ENCODE measurements at places on chromosomes 2 and 18.

GRCh38 chr2:196200557-196200956, 29.2 kb upstream of the STK17B start:
- no peak for DNase-seq

DNA sequence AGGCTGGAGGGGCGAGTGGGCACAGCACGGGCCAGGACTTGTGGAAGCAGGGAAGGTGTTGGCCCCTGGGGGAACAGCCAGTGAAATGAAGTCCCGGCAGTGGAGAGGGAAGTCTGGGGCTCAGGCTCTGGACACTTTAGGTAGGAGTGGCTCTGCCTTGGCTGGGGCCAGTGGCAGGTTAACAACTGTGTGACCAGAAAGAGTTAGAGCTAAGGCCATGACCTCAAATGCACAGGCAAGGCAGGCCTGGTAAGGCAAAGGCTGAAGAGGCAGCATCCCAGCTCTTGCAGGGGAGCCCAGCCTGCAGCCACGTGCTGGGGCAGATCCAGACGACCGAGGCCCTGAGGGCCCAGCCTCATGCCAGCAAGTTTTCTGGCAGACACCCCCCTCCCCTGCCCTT, 21.5 kb downstream of the PCARE start:
- DNase-seq, result no peak

DNA sequence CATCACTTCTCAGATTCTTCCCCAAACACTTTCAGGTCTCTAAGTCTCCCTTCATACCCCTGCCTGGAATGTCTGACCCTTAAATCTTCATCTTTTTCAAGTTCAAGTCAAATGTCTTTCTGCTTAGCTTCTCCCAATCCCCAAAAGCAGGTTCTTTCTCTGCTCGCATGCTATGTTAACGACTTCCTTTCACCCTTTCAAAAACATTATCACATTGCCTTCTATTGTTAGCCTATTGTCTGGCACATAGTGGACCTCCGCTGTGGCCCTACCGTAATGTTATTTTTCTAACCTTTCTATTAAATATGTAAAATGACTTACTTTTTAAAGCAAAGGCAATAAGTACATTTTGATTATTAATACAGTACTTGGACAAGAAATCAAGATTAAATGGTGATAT, 2.2 kb downstream of the CDKL4 start:
- no peak for DNase-seq

DNA sequence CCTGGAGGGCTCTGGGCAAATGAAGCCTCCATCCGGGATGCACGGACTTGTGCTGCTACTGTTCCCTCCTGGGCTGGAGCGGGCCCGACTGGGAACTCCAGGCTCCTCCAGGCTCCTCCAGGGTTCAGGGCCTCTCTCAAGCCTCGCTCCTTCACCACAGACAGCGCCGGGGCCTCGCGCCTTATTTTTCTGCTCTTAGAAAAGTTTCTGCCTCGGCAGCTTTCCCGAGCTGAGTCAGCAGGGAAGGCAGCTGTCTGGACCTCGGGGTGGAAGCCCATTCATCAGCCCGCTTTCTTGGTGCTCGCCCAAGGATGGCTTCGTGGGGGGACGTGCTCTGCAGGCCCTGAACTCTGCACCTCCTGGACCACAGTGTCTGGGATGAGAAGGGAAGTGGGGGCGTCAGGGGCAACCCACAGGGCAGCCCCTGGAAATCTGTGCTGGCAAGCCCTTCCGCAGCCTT, 12.9 kb upstream of the TEX51 start:
- DNase-seq, result peak; percentile 5

DNA sequence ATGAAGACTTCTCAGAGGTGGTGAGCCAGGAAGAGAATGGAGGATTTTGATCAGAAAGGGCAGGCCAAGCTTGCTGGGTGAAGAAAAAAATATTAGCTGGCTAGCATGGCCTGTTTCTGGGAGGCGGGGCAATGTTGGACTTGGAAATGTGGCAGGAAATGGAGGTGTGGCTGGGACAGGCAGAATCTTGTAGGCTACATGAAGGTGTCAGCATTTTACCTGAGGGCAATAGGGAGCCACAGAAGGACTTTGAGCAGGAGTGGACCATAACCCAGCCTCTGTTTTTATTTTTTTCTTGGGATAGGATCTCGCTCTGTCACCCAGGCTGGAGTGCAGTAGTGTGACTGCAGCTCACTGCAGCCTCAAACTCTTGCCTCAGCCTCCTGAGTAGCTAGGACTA, 31.7 kb downstream of the EMX1 start:
- DNase-seq, result no peak

- no peak for DNase-seq
These were observed 627.0 kb upstream of the SLC39A10 start for GRCh38 chr2:195029804-195030654.

GRCh38 chr2:121697108-121697631, 39.5 kb downstream of the NIFK start:
- DNase-seq, result no peak

DNA sequence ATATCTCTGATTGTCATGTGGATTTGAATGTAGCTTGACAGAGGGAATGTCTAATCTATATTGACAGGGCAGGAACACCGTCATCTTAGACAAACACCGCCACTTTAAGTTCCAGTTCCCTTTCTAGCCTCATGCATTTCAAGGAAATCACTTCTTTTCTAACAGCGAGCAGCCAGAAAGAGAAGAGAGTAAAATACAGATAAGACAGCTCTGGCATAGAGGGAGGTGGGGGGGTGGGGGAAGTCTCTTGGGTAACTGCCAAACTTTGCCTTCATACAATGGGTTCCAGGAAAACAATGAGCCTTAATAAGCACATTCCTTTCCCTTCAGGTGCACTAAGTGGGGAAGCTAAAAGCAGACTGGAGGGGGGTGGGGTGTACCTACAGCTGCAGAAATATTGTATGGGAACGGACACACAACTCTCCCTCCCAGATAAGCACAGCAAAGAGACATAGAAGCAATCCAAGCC, 37.2 kb downstream of the CASP10 start:
- no peak for DNase-seq

DNA sequence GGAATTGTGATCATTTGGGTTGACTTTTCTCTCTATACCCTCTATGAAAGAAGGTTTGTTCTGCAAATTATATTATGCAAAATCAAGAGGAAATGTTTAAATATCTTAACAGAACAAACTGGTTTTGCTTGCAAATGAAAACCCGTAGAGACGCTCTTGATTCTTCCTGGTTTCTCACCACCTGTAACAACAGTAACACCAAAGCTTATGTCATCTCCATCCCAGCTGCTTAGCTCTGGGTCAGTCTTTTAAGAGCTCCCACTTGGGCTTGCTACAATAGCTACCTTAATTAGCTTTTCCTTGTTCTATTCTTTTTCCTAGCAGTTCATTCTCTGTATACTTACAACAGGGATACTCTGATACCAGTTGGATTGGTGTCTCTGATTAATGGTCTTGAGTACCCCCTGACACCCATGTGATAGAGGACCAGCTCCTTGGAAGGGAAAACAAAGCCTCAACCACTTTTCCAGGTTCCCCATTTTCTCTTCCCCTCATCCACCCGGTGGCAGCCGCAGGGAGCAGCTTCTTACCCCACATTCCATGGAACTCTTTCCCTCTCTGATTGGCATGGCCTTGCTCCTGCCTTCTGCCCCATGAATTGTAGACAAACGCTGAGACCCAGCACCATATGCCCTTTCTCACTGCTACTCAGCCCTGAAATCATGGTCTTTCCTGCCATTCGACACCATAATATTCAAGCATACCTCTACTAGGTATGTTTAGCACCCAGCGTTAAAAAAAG, 27.7 kb downstream of the TMEM182 start:
- DNase-seq, result no peak

GRCh38 chr2:14978845-14979244, 346.3 kb downstream of the LRATD1 start:
- DNase-seq, result no peak

GRCh38 chr2:173030561-173031490, 44.8 kb upstream of the MAP3K20 start:
- DNase-seq, result no peak

DNA sequence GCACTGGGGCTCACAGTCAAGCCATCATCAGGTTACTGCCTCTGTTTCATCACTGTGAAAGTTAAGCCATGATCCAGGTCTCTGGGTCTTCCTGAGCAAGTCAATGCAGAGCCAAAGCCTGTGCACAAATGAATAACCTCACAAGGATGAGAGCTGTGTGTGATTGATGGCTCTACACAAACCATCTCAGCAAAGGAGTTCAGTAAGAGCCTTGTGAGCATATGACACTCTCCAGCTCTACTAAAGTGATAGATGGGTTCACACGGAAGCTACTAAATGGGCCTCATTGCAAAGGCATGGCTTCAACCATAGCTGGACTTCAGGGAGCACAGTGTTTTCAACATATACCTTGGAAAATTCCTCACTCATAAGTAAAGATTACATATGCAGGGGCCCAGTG, 101.5 kb downstream of the AFF3 start:
- no peak for DNase-seq

DNA sequence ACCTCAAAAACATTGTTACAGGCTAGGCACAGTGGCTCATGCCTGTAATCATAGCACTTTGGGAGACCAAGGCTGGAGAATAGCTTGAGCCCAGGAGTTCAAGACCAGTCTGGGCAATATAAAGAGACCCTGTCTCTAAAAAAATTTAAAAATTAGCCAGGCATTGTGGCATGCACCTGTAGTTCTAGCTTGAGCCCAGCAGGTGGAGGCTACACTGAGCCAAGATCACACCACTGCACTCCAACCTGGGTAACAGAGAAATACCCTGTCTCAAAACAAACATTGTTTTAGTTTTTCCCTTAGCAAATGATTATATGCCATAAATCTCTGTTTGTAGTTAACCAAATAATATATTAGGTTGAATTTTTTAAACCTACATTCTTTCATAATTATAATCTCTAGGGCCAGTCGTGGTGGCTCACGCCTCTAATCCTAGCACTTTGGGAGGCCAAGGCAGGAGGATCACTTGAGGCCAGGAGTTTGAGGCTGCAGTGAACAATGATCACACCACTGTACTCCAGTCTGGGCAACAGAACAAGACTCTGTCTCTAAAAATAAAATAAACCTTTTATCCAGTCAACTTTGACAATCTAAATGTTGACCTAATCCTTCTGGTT, 13.3 kb upstream of the CYP20A1 start:
- no peak for DNase-seq

- DNase-seq, result no peak
These were observed 100.2 kb downstream of the DYNC1I2 start for GRCh38 chr2:171787333-171788072.

- DNase-seq, result no peak
These were observed 20.7 kb upstream of the ALLC start for GRCh38 chr2:3637311-3637675.

- no peak for DNase-seq
These were observed 56.8 kb downstream of the MRPL33 start for GRCh38 chr2:27828305-27828704.

GRCh38 chr2:149090706-149091105, 52.2 kb downstream of the LYPD6B start:
- DNase-seq, result no peak

- DNase-seq, result peak; percentile 100
These were observed 42.4 kb downstream of the LRRFIP1 start for GRCh38 chr2:237669628-237670392.

- DNase-seq, result no peak
These were observed 17.8 kb upstream of the MPPE1 start for GRCh38 chr18:11925800-11926481.

DNA sequence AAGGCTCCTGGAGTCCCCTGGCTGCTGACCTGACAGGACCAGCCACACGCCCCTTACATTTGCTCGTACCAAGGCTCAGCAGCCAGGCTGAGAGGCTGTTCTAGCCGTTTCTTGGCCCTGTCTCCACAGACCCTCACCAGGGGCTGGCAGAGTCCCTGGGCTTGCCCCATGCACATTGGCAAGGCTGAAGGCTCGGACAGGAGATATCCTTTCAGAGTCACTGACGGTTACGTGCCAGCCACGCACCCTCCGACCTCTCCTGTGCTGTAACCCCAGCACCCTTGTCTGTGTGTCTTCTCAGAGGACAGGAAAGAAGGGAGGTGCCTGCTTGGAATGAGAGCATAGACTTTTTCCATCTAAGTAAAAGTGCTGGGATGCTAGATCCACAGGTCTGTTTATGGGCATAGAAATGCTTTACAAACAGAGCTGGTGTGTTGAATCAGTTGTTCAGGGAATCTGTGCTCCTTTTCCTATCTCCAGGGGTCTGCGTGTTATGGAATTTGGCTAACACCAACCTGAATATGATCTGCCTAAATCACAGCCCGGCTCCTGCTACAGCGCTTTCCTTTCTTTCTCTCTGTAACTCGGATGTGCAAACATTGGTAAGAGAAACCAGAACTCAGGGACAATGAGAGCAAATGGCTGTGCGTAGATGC, 41.0 kb downstream of the COPS8 start:
- no peak for DNase-seq

DNA sequence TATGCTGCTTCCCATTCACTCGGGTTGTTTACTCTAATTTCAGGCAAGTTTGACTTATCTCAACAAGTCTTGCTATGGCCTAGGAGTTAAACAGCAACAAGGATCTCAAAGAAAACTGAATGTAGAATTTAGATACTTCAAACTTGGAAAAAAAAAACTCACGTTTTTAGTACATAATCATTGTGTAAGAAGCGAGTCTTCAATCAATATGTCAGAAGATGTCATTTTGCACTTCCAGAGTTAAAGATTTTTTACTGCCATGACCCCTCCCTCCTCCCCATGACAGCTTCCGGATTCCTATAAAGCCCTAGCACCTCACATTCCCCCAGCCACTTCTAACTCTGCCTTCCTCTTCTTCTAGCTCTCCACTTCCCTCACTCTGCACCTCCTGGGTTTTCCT, 133.4 kb downstream of the SS18 start:
- no peak for DNase-seq

- no peak for DNase-seq
These were observed 18.7 kb downstream of the GKN2 start for GRCh38 chr2:68934021-68934420.

DNA sequence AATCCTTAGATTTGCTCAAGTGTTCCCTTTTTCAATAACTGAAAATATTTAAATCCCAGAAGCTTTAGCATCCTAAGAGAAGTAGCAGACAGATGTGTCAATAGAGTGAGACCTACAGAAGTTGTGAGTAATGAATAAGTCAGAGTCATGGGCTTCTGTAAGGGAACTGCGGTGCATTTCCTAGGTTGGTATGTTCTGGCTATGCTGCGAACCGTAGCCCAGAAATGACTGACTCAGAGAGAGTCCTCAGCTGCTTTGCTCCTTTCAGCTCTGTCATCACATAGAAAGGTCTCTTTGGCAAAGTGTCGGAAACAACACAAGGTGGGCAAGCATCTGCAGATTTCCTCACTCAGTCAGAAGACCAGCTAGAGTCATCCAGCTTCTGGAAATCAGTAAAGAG, 297.1 kb downstream of the ARHGAP15 start:
- DNase-seq, result no peak

- DNase-seq, result no peak
These were observed 30.3 kb downstream of the PAX3 start for GRCh38 chr2:222268311-222268990.
